ENCODE measurements at places on chromosomes 13 and 19.

- no peak for DNase-seq
These were observed 21.4 kb upstream of the FRY start for GRCh38 chr13:32010136-32010535.

GRCh38 chr13:75724752-75725517 lies 88.8 kb downstream of the LMO7 start:
- DNase-seq: peak; percentile 61

DNA sequence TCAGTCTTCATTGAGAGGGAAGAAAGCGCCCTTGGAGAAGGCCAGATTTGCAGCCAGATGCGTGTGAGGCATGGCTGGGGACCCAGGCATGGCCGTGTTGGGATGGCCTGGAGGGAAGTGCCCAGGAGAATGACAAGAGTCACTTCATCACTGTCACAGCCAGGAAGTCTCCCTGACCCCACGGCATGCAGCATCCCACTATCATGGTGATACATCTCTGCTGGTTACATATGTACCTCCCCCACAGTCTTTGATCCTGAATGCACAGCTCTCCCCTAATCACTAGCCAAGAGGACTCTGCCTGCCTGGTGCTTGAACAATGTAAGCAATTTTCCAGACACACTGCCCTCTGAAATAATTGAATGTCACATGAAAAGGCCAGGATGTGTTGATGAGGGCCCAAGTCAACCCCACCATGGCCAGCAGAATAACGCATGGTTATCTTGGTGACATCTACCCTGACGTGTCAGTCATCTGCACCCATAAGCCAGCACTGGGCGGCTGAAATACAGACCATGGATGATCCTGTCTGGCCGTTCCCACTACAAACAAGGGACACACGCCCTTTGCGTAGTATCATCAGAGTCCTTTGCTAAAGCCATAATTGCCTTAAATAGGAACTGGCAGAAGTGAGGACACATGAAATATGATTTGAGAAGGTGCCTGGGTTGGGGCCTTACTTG lies 149.7 kb upstream of the SPACA7 start:
- no peak for DNase-seq

- no peak for DNase-seq
These were observed 44.4 kb upstream of the TDRD3 start for GRCh38 chr13:60352644-60353043.

GRCh38 chr19:906480-906879 lies 6.5 kb downstream of the R3HDM4 start:
- no peak for DNase-seq

- DNase-seq: no peak
These were observed 91.0 kb upstream of the MAB21L1 start for GRCh38 chr13:35567406-35567980.

GRCh38 chr13:37143911-37144310 lies 38.4 kb upstream of the CSNK1A1L start:
- DNase-seq: no peak

DNA sequence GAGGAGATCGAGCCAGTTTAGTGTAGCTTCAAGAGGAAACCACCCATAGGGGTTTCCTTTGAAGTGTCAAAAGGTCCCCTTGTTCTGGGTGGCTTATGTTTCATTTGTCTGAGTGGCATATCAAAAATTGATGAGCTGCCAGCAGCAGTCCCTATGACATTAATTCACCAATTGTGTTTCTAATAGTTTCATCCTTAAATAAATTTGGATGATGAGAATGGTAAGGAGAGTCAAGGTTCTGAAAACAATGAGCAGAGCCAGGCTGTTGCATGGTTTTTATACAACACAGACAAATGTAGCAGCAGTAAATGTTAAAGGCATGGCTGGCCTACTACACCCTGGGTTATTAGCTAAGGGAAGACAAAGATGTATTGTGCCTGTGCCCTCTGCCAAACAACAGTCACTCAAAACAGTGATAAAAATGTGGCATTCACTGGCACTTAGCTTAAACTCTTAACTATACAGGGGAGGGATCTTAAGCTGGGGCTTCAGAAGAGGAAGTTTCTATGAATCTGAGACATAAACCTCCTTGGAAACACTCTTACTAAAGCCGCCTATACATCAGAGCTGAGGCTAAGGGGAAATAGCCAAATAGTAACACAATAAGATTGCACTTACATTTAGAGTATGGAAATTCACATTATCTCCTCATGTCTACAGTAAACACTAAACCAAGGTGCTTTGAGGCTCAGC lies 200.5 kb downstream of the POU4F1 start:
- no peak for DNase-seq

DNA sequence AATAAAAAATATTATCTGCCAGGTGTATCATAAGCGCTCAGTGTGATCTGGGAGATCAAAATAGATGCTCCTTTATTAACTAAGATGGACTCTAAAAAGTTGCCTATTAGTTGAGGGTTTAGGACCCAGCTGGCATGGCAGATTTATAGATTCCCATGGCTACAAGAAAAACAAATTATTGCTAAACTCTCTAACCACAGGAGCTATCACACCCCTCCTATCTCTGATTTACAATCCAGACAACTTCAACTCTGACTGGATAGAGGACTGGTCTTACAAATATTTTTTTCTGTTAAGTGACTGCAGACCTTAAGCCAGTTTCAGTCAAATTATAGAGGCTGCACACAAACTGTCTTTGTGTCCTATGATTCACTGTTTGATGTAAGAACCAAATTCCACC lies 45.4 kb upstream of the MYCBP2 start:
- no peak for DNase-seq

- DNase-seq: no peak
These were observed 15.2 kb downstream of the IER2 start for GRCh38 chr19:13165162-13165997.

DNA sequence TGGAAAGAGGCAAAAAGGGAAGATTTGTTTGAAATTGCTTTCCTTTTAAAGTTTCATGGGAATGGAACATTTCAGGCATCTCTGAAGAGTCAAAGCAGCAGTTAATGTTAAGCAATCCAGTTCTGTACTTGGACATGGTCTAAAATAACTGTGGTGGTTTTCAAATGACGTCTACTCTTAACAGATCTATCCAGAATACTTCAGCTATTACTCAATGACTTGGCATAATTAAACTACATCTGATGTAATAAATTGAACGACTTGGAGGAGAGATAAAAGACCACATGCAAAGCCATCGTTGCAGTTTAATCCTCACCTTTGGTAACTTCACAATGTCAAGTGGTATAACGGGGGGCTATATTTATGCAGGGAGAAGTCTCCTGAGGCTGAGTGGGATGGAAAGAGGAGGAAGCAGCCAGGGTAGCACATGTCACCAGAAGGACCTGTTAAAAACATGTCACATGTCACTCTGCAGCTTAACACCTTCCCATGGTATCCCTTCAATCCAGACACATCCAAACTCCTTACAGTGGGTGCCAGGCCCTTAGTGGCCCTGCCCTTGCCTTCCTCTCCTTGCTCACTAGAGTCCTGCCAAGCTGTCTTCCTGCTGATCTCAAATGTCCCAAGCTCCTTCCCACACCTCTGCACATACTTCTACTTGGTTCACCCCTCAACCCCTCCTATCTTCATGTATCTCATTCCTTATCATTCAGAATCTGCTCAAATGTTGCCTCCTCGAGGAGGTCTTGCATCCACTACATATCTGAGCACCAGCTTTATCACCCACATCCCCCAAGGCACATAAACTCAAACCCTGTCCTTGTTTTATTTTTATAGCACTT lies 327.8 kb downstream of the SUCLA2 start:
- DNase-seq: no peak

GRCh38 chr13:44932171-44932849 lies 57.0 kb downstream of the NUFIP1 start:
- no peak for DNase-seq

- DNase-seq: no peak
These were observed 52.9 kb downstream of the MBNL2 start for GRCh38 chr13:97274829-97275649.

DNA sequence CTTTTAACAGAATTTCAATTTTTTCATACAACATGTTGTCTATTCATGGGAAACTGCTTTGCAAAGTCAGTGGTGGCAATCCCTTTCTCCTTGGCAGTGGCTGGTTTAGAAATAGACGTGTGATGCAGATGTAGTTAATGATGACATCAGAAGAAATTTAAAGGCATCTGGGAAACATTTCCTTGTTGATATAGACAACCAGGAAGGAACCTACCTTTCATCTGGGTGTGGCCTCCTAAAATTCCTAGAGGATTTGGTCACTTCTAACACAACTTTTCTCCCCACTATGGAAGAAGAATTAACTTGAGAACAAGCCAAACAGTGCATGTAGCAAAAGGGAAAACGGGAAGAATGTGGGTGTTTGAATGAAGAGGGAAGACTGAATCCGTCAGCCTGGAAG lies 102.8 kb downstream of the EFNB2 start:
- no peak for DNase-seq

GRCh38 chr13:73074014-73074413 lies 15.2 kb downstream of the KLF5 start:
- no peak for DNase-seq

GRCh38 chr13:58655086-58655485 lies 1023.5 kb downstream of the PCDH17 start:
- no peak for DNase-seq

- no peak for DNase-seq
These were observed 162.9 kb downstream of the NHLRC3 start for GRCh38 chr13:39201180-39201579.

- no peak for DNase-seq
These were observed 124.6 kb downstream of the GGACT start for GRCh38 chr13:100464006-100464405.

DNA sequence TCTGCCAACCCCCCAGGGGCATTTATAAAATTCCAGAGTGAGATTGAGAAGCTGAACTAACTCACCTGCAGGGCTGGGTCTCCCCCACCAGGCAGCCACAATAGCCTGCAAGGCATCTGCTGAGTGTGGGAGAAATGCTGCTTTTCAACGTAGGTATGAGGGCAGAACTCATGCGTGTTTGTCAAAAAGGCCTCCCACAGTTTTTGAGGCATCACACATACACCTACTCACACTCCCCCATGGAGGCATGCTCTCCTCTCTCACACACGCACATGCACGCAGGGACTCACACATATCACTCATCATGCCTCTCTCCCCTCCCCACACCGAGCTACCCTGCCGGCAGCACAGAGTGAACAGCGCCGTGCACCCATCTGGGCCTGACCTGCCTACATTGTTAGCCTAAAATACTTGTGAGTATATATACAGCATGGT lies 390.5 kb downstream of the FGF9 start:
- DNase-seq: no peak

DNA sequence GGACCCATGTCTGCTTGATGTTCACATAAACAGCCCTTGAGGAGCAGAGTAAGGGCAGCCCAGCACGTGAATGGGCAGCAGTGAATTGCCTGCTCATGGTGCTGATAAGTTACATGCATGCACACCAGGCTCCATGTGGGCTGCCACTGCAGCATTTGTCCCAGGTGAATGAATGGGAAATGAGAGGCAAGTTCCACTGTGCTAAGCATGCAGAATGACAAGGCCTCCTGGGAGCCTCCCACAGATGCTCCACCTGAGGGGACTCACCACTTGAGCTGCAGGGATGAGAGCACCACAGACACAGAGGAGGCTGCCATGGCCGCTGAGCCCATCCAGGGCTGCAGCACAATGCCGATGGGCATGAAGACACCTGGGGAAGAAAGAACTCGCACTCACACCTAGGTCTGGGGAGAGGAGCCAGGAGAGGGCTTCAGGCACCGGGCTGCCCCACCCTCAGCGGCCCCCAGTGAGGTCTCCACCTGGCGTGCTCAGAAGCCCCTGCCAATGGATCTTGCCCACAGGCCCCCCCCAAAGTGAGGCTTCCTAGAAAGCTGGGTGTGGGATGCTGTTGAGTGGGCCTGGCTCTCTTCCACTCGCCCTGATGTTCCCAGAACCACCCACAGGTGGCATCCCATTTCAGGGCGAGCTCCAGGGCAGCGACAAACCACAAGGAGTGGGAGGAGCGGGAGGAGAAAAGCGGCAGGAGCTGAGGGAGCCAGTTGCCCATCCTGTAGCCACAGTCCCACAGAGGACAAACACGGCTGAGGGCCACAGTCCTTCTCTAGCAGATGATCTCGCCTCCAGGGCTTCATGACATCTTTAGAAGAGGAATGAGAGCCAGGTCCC lies 73.8 kb downstream of the CCDC70 start:
- DNase-seq: no peak

DNA sequence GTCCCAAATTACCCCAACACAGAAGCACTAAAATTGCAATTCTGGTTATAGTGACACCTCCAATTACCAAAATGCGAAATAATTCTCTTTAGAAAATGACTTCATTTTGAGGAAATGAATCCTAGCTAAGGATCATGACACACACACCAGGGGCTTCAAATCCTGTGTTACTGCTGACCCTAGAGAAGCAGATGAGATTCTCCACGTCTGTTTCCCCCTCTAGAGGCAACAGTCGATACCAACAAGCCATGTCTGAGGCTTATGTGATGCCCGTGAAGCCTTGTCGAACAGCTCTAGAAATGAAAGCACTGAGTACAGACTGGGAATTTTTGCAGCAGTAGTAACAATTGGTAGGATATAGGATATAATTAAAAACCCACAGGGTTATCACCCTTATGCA lies 153.6 kb upstream of the TMTC4 start:
- DNase-seq: no peak

- no peak for DNase-seq
These were observed 302.9 kb downstream of the DCT start for GRCh38 chr13:94176561-94176960.

DNA sequence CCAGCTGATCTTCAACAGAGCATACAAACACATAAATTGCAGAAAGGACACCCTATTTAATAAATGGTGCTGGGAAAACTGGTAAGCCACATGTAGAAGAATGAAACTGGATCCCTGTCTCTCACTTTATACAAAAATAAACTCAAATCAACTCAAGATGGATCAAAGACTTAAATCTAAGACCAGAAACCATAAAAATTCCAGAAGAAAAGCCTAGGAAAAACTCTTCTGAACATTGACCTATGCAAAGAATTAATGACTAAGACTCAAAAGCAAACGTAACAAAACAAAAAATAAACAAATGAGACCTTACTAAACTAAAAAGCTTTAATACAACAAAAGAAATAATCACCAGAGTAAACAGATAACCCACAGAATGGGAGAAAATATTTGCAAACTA lies 74.5 kb upstream of the ABCC4 start:
- no peak for DNase-seq

DNA sequence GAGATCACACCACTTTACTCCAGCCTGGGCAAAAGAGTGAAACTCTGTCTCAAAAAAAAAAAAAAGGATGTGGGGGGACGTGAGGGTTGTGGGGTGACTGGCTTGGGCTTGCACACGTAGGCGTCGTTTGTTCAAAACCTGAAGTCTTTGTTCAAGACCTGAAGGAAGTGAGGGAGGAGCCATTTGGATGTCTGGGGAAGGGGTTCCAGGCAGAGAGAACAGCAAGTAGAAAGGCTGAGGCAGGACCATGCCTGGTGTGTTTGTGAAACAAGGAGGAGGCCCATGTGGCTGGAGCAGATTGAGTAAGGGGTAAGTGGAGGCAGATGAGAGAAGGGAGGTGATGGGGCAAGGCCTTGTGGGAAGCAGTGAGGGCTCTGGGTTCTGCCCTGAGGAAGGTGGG lies 27.8 kb downstream of the PIN1 start:
- no peak for DNase-seq
